ENCODE measurements at places on chromosomes 3 and 15. TPM values are rescaled to one million over a fixed set of nuclear protein-coding genes. Genes with fewer than 3 reads are reported as not detected.

CHDH gene
- total RNA-seq, result 0.42 TPM

ABI3BP gene
- total RNA-seq, result 67.3 TPM

CSTA gene
- 3.3 TPM for total RNA-seq

FBXO40 gene
- not detected for total RNA-seq

ARGFX gene
- not detected for total RNA-seq

POTEB3 gene
- total RNA-seq, result not detected

DNA sequence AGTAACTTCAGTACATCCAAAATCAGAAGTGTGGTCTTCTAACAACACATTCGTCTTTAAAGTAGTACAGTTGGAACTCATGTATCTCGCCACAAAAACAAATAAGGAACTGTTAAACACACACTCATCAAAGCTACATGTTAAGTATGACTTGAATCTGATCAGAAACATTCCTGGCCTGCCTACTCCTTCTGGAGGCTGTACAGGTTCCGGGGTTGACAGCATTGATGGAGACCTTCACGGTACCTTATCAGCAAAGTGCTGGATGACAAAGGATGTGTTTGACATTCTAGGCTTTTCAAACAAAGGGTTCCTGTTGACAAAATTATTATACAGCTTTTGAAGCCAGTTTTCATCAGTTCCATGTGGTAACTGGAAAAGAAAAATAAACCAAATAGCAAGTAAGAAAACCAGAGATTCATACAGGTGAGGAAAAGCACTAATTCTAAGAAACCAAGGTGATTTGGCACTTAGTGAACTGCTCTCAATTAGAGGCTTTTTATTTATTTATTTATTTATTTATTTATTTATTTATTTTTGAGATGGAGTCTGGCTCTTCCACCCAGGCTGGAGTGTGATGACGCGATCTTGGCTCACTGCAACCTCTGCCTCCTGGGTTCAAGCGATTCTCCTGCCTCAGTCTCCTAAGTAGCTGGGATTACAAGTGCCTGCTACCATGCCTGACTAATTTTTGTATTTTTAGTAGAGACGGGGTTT lies 44.3 kb downstream of the MYO5C start:
- no peak for DNase-seq

- no peak for DNase-seq
These were observed 15.7 kb upstream of the CAND2 start for GRCh38 chr3:12780751-12781150.

- no peak for DNase-seq
These were observed 595.6 kb downstream of the ROBO1 start for GRCh38 chr3:79172241-79172640.

GRCh38 chr3:151356794-151357462 lies 27.6 kb upstream of the P2RY13 start:
- no peak for DNase-seq

GRCh38 chr3:150736903-150737832 lies 25.8 kb downstream of the SIAH2 start:
- no peak for DNase-seq

- DNase-seq, result no peak
These were observed 150.7 kb downstream of the TMCO5A start for GRCh38 chr15:38085114-38085513.

DNA sequence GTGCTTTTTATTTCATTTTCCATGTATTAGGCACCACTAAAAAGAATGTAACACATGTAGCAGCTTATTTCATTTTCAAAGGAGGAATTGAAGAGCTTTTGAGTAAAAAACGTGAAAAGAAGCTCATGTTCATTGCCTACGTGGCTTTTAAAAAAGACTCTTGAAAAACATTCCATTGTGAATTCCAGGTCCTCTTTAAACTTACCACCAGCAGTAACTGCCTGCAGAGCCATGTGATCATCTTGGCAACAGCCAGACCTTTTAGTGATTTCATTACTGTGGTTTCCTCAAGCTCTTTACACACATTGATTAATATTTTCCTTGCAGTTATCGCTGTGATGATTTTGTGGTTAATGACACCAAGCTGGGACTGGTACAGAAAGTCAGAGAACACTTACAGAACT lies 43.8 kb upstream of the FBXL22 start:
- DNase-seq, result no peak

- DNase-seq, result no peak
These were observed 43.6 kb downstream of the FSIP1 start for GRCh38 chr15:39738998-39739397.
